ENCODE measurements at places on chromosomes 13 and 19.

- DNase-seq = no peak
Measured at GRCh38 chr19:14519860-14520407, 1.7 kb upstream of the DNAJB1 start.

GRCh38 chr19:12764698-12765097 lies 10.7 kb downstream of the HOOK2 start:
- no peak for DNase-seq

GRCh38 chr13:94065741-94066140 lies 413.7 kb downstream of the DCT start:
- no peak for DNase-seq

DNA sequence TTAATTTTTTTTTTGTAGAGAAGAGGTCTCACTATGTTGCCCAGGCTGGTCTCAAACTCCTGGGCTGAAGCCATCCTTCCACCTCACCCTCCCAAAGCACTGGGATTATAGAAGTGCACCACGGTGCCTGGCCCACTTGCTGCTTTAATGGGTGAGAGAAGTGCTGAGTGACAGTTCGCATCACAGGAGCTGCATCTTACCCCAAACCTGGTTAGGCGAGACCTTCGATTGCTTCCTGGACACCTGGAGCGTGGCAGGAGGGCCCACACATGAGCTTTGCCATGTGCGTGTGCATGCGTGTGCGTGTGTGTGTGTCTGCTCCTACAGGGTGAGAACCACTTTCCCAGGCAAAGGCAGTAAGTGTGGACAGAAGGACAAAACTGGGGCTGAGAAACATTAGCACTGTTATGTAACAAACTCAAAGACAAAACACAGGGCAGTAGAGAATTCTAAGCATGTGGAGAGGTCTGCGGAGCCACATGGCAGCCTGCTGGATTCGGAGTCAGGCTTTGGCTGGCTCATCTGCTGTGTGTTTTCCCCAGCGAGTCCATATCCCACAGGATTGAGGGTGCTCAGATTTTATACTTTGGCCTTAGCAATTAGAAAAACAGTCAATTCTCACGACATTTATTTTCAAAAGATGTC lies 11.7 kb upstream of the MTIF3 start:
- no peak for DNase-seq

- DNase-seq = no peak
Measured at GRCh38 chr13:41241626-41242025, 21.8 kb downstream of the MTRF1 start.

- no peak for DNase-seq
Measured at GRCh38 chr19:45283443-45284033, 32.5 kb downstream of the MARK4 start.

All from activated CD4-positive, CD25-positive, alpha-beta regulatory T cell (primary cell).